ENCODE measurements at places on chromosomes 16 and 17.

DNA sequence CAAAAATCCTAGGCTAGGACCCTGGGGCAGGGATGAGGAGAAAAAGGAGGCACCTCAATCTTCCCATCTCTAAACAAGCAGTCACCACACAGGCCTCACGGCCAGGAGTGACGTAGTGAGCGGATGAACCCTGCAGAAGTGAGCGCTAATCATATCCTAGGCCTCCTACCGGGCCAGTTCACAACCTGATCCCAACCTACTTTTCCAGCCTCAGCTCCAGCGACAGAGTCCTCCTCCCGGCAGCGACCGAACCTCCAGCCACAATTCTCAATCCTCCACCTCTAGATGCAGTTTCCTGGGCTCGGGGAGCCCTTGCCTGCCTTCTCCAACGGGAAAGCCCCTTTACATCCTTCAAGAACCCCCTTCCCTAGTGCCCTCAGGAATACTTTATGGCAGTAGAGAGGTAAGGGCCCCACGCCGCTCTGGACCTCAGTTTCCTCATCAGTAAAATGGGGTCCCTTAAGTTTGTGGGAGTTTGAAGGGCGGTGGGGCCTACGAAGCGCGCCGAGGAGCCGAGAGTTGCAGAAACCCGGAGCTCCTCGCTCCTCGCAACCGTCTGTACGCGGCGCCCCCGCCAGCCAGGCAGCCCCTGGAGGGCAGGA lies 1.4 kb downstream of the ZNF668 start:
- DNase-seq = peak; percentile 43

DNA sequence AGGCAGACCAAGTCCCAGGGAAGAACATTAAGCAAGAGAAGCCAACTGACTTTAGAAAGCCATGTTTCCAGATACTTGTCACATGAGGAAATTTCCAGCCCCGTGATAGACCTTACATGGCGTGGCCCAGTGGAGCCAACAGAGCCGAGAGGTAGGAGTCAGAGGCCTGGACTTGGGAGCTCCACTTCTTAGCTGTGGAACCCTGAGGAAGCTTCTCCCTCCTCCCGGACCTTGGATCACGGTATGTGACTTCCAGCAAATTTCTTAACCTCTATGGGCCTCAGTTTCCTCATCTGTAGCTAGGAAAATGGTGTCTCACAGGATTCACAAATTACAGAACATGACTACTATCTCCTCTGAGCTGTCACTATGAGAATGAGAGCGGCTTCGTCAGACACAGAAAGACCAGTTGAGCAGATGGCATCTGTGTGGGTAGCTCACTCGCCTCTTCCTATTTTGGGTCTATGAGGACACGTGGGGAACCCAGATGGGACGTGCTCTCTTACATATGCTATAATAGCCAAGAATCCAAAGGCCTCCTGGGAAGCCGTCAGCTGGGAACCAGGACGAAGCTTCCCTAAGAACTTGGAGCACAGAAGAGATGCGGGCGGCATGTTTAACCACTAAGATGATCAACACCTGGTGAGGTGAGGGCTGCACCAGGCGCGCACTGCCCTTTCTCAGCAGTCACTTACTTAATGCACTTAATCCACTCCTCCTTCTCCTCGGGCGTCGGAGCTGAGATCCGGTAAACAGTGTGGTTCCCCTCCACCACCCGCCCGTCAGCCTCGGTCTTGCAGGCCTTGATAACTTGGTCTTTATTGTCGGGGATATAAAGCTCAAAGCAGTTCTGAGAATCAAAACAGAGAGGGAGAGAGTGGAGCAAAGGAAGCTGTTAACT lies 102.3 kb downstream of the CYTH1 start:
- no peak for DNase-seq

DNA sequence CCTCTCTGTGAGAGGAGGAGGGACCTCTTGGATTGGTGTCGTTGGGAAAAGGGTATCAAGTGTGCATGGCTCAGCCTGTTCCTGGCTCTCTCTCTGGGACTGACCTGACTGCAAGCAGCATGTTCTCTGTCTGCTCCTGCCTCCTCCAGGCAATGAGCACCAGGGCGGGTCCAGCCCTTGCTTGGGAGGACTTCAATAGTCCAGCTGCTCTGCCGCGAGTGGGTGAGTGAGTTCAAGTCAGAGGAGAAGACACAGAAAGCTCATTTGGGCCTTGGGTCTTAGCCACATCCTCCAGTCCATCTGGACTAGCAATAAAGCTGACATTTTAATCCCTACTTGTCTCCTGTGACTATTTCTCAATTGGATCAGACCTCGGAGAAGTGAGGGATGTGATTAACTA lies 25.2 kb upstream of the TNS4 start:
- DNase-seq = no peak

DNA sequence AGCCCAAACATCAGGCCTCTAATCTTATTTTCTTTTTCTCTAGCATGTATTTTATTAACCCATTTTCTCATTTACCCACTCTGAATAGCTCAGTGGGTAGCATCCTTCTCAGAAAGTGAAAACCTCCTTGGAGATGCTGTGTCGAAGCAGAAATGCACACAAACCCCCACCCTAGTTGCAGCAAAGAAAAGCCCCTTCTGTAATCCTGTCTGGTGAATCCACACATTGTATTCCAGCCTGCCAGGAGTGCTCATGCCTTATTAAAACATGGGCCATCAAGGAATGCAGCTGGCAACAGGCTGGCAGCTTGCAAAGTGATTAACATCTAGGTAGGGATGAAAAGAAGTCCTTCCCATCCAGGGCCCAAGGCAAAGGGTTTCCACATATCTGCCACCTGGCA lies 39.7 kb upstream of the AXIN2 start:
- no peak for DNase-seq

DNA sequence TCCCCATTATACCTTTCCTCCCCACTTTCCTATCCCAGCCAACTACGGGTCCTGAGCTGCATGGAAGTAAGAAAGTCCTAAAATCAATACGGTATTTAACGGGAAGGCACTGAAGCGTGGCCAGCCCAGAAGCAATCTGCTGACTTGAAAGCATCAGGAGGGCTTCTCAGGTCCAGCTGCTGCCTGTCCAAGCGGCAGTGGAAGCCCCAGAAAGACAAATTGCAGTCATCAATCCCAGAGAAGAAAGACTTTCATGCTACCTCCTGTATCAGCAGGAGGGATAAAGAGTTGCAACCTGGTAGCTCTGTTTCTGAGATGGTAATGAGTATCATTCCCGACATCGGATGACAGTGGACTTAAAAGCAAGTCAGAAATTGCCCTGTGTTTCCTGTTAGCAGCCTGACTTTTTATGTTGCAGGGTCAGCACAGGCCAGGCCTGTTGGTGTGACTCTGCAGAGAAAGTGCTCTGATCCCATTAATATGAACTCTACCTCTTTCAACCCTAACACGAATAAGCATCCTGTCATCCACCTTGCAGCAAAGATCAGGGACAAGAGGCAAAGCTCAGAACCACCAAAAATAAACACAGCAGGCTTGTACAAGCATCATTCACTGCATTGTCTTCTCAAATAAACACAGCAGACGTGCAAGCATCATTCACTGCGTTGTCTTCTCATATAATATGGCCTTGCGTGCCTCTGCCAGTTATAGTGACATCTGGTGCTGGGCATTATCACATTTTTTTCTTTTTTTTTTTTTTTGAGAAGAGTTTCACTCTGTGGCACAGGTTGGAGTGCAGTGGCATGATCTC lies 358.6 kb upstream of the CDH11 start:
- DNase-seq = no peak

DNA sequence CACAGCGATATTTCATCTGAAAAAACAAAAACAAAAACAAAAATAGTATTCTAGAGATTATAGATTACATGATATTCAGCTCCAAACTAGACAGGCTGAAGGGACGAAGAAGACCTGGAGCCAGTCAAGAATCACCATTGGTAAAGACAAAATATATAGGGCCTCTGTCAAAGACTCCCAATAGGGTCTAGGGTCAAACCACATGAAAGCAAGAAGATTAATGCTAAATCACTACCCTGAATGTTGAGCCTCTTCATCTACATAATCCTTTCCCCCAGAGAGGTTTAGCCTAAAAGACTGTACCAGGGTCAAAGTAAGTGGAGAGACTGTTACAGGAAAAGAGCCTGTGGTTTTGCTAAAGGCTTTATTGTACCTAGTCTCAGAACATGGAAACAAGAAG lies 10.8 kb upstream of the NME1 start:
- no peak for DNase-seq

GRCh38 chr17:15210247-15210646 lies 54.9 kb downstream of the PMP22 start:
- DNase-seq = no peak

DNA sequence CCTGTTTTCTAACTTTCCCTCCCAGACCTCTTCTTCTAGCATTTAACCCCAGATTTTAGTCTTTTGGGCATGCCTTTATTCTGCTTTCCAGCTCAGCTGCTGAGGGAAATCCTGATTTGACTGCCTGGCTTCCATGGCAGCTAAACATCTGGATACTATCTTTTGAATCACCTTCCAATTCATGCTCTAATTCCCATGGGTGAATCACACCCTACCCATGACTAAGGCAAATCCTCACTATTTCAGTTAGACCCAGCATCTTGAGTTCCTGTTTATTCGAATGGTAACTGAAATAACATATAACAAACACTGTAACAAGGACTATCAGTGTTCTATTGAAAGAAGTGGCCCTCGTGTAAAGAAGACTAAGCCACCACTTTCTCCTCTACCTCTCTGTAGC lies 29.8 kb downstream of the CA10 start:
- DNase-seq = no peak

- DNase-seq = no peak
Observed at GRCh38 chr16:3470723-3471122, 24.6 kb downstream of the C16orf90 start.

- DNase-seq = peak; percentile 30
Observed at GRCh38 chr17:20975566-20975965, 67.2 kb downstream of the USP22 start.

DNA sequence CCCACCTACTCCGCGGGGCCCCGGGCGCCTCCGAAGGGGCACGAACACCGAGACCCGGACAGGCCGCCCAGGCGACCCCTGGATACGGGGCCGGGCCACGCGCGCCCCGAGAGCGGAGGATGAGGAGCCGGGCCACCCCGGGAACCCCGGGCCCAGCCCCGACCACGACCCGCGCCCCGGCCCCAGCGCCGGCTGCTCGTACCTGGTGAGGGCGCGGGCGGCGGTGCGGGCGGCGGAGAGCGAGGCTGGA lies 192 bp downstream of the FASN start:
- no peak for DNase-seq

- DNase-seq = peak; percentile 39
Observed at GRCh38 chr17:11144358-11145233, 96.4 kb upstream of the SHISA6 start.

DNA sequence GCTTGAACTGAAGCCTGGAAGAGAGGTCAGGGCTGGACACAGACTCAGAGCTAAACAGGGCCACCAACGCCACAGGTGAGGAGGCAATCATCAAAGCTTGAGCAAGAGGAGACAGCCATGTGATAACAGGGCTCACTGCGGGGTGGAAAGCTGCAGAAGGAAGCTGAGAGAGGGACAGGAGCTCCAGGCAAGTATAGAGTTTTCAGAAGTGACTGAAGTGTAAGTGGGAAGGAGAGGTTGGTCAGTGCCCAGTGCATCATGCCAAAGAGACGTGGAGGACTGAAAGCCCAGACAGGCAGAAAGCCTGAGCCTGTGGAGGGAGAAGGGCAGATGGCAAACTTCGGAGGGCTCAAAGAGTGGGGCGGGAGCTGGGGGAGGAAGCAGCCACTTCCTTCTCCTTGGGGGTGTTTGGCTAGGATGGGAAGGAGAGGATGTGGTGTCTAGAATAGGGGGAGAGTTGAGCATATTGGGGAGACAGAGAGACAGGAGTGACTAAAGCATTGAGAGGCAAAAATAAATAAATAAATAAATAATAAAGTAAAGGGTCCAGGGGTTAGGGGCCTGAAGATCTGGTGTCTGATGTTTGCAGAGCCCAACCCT lies 2.6 kb downstream of the KIFC3 start:
- peak; percentile 29 for DNase-seq

- DNase-seq = peak; percentile 76
Observed at GRCh38 chr17:7557775-7558543, 591 bp upstream of the TNFSF13 start.

DNA sequence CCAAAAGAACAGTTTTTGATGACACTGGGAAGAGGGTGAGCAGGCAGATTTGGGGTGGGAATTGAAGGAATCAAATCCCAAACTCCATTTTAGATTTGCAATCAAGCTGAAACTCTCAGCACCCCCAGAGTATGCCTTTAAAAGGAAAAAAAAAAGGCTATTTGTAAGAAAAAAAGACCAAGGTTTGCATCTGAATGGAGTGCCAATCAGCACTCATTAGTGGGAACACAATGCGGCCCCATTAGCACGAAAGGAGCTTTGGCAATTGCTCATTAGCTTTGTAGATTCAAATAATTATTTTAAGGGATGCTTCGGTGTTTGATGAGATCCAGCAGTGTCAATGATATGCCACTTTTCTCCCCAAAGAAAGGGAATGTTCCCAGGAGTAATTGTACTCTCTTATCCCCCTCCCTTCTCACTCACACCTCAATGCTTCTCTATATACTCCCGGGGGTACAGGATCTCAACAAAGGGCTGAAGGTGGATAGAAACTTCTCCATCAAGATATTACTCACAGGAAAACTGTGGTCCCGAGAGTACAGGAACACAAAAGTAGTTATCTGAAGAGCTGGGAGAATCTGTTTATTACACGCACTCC lies 32.2 kb downstream of the CHP2 start:
- no peak for DNase-seq

DNA sequence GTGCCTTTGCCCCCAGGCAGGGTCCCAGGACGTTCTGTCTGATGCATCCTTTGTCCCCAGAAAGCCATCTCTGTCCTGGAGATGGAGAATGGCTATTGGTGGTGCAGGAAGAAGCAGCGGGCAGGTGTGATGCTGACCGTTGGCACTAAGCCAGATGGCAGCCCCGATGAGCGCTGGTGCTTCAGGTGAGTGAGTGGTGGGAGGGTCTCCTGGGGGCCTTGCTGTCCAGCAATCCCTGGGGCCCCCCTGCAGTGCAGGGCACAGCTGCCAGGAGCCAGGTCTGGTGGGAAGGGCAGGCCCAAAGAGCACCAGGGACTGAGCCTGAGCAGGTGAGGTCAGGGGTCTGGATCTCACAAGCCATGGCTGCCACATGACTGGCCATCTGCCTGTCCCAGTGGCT lies 18.1 kb downstream of the TRPV2 start:
- DNase-seq = no peak

DNA sequence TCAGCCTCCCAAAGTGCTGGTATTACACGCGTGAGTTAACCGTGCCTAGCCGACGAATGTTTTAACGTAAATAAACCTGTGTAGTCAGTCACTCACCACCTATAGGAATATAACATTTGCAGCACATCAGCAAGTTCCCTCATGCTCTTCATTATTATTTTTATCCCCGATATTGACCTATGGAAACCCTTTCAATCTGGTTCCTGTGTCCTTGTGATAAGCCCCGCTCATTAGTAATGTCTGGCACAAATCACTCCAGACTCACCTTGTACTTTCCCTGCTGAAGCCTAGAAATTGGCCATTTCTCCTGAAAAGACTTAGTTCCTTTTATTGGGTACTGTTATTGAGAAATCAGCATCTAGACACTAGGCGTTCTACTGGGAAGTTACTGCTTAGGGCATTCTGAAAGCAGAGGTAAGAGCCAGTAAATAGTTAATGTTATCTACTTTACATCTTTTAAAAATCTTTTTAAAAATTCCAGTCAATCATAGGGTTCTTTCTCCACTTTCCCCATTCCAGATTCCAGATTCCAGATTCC lies 1.5 kb upstream of the PHKG2 start:
- DNase-seq = peak; percentile 43
